Tracheal epithelial cell (primary cell): ENCODE measurements at places on chromosomes 16 and 17. TPM values are rescaled to one million over a fixed set of nuclear protein-coding genes. Genes with fewer than 3 reads are reported as not detected.

Gene HOXB1
- not detected in 2 replicates for total RNA-seq

Gene NHLRC4
- under 0.01 TPM in 1 of 2 replicates, not detected in the other for total RNA-seq

Gene GNGT2
- total RNA-seq, result not detected in 2 replicates

Gene KCNG4
- total RNA-seq, result not detected in 2 replicates

Gene GLIS2
- 1.3 and 1.4 TPM in 2 replicates for total RNA-seq

Gene TPSB2
- not detected in 2 replicates for total RNA-seq

Gene ITGA2B
- total RNA-seq, result not detected in 2 replicates

Gene CDH3
- total RNA-seq, result 536 and 1,334 TPM in 2 replicates

Gene GFER
- 8.9 and 24.9 TPM in 2 replicates for total RNA-seq

Gene SPG7
- 78.1 and 87.0 TPM in 2 replicates for total RNA-seq

Gene CUEDC1
- total RNA-seq, result 5.8 and 6.0 TPM in 2 replicates

Gene TELO2
- 7.2 and 8.9 TPM in 2 replicates for total RNA-seq

Gene PRSS22
- total RNA-seq, result 8.3 and 21.0 TPM in 2 replicates
